ENCODE measurements at places on chromosomes 6 and 20. TPM values are rescaled to one million over a fixed set of nuclear protein-coding genes. Genes with fewer than 3 reads are reported as not detected.

Gene TFB1M
- total RNA-seq = 28.1 TPM

GRCh38 chr6:128720891-128721290, 162.0 kb upstream of the LAMA2 start:
- DNase-seq = no peak

- DNase-seq = peak; percentile 74
Measured at GRCh38 chr20:11338496-11339306, 579.0 kb upstream of the BTBD3 start.

Gene PRICKLE4
- not detected for total RNA-seq

Gene COL9A1
- total RNA-seq = not detected

DNA sequence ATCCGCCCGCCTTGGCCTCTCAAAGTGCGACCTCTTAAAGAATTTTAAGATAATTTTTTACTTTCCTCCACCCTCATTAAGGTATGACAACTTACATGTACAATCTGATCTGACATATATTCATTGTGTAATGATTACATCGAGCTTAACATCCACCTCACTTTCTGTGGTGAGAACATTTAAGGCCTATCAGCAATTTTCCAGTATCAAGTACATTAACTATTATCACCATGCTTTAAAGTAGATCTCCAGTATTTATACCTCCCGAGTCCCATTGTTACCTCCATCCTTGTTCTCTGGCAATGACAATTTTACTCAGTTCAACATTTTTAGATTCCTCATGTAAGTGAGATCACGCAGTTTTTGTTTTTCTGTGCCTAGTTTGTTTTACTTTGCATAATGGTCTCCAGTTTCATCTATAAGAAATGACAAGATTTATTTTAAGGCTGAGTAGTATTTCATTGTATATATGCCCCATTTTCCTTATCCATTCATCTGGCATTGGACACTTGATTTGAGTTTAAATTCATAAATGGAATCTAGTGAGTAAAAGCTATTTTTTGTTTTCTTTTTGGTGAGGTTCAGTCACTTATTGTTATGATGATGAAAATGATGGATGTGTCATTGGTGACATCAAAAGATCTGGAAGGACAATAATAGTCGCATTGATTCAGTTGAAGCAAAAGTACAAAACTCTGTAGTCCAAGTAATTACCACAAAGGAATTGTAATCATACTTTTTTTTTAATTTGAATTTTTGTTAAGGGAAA, 87.0 kb downstream of the OR2B2 start:
- no peak for DNase-seq

Gene GRM1
- total RNA-seq = not detected

GRCh38 chr6:159493898-159494585, 199.0 kb downstream of the SOD2 start:
- no peak for DNase-seq

Gene TULP1
- not detected for total RNA-seq

Gene SLC22A23
- 0.56 TPM for total RNA-seq

DNA sequence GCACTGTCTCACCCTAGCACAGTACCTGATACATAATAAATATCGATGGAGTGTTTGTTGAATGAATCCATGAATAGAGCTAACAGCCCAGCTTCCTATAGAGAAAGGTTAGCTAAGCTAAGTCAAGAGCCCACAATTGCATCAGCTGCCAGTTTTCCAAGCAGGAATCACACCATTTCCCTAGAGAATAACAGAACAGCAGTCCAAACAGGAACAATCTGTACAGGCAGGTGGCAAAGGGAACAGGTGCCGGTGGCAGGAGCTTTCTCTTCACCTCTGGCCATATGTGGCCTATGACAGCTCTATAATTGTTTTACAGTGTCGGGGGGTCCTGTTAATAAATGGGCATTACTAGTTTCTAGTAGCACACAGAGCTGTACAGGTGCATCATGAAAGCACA, 38.8 kb downstream of the ISM1 start:
- no peak for DNase-seq

Gene AKAP12
- 176 TPM for total RNA-seq

DNA sequence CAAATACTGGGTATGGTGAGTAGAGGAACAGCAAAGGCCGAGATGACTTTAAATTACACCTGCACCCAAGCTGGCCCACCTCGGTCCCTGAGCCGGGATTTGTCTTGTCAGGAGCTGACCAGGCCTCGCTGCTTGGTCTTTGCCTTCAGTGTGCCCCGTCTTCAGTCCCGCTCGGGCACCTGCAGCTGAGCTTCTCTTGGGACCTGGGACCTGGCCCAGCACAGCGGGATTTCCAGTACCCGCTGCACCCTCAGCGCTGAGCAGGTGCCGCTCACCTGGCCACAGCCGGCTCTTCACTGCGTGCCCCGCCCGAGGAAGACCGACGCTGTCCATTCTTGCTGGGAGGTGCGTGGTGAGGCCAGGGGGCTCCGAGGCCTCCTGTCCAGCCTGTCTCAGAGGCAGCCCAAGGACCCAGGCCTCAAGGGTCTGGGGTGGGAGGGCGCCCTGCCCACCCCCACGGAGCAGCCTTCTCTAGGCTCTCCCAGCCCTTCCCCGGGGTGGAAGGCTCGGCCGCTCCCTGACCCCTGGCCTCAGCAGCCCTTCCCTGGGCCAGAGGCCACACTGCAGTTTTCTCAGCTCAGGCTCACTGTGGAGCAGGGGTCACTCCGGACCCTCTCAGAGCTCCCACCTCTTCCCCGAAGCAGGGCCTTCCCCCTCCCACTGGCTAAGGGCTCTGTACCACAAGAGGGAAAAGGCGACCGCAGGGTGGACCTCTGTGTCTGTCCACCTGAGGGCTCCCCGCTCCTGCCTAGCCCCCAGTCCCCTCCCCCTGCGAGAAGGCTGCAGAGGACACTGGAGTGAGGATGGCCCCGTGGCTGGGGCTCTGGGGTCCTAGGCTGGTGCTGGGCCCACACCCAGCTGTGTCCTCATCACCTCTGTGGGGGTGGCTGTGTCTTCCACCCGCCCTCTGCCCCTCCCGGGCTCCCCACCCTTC, 119.3 kb downstream of the RNASET2 start:
- DNase-seq = no peak

Gene RHAG
- not detected for total RNA-seq
